ENCODE measurements at places on chromosomes 2 and 18.

DNA sequence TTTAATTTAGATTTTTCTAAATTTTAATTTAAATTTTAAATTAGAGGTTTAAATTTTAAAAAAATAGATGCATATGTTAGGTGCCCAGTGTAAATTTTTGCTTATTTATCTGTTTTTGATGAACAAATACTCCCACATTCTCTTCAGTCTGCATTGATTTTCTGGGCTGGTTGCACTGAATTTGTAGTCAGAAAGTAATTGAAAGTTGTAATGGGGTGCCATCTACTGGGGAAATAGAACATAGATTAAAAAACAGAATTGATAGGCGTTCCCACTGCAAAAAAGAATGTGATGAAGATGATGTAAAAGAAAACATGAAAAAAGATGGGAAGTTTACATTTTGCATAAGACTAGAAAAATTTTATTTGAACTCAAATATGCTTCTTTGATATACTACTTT is 51.7 kb upstream of the CCDC85A start:
- peak; percentile 62 for DNase-seq

- no peak for DNase-seq
These were observed 1.2 kb downstream of the ALK start for GRCh38 chr2:29920130-29920577.

- DNase-seq = no peak
These were observed 209.7 kb upstream of the SIX2 start for GRCh38 chr2:45218931-45219339.

- no peak for DNase-seq
These were observed 60.4 kb upstream of the SOS1 start for GRCh38 chr2:39181297-39181696.

- DNase-seq = peak; percentile 67
These were observed 1.6 kb downstream of the ST8SIA3 start for GRCh38 chr18:57353940-57354461.

- no peak for DNase-seq
These were observed 98.5 kb upstream of the RIOK3 start for GRCh38 chr18:23354625-23355024.

DNA sequence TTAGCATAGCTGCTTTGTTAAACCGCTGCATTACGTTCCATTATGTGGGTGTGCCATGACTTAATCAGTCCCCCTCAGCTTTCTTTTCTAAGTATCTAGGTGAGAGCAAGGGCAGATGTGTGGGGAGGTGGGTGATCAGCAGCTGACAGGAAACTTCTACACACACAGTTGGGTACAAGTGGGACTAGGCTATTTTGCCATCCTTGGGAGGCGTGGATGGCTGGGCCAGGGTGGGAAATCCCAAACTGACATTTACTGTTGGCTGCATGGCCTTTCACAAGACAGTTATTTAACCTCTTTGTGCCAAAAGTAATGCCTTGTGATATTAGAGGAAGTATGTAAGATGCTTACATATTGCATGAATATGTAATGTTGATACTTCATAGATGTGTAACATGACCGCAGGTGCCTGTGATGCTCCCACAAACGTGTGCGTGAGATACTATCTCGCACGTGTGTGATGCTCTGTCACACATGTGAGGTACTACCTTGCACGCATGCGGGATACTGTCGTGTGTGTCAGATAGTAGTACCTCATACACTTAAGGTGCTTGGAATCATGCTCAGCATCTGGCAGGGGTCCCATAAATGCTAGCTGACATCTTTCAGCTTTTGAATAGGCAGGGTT is 314.5 kb downstream of the PRKCE start:
- no peak for DNase-seq

DNA sequence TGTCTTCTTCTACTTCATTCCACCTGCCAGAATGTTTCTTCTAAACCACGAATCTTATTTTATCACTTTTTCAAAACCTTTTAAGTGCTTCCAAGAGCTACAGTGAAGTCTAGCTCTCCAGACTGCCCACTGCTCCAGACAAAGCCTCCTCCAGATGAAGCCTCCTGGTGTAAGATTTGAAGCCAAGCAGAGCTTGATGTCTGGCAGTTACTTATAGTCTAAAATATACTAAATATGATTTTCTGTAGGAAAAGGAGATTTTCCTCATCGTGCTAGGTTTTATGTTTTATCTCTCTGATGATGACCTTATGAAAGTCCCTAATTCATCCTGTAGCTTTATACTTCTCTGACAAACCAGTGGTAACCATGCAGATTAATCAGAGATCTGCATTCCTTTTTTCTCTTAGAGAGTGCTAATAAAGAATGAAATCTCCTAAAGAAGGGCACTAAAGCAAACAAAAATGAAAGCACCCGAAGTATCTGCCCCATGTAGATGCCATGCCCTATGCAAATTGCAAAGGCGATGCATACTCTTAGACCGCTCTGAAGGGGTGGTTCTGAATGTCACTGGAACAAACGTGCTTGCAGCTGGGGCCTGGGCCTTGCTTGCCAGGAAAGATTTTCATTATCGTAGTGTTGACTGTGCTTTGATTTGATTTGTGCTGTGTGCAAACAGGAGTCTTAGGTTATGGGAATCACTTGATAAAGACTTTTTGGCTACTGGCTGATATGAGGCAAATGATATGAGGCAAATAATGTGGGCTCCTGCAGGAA is 314.2 kb downstream of the PID1 start:
- DNase-seq = peak; percentile 22

GRCh38 chr2:241818229-241818942 is 9.4 kb downstream of the NEU4 start:
- no peak for DNase-seq

GRCh38 chr2:122863532-122863931 is 1108.1 kb downstream of the TSN start:
- DNase-seq = no peak

- DNase-seq = peak; percentile 40
These were observed 99.1 kb downstream of the ALPK2 start for GRCh38 chr18:58529714-58530354.

DNA sequence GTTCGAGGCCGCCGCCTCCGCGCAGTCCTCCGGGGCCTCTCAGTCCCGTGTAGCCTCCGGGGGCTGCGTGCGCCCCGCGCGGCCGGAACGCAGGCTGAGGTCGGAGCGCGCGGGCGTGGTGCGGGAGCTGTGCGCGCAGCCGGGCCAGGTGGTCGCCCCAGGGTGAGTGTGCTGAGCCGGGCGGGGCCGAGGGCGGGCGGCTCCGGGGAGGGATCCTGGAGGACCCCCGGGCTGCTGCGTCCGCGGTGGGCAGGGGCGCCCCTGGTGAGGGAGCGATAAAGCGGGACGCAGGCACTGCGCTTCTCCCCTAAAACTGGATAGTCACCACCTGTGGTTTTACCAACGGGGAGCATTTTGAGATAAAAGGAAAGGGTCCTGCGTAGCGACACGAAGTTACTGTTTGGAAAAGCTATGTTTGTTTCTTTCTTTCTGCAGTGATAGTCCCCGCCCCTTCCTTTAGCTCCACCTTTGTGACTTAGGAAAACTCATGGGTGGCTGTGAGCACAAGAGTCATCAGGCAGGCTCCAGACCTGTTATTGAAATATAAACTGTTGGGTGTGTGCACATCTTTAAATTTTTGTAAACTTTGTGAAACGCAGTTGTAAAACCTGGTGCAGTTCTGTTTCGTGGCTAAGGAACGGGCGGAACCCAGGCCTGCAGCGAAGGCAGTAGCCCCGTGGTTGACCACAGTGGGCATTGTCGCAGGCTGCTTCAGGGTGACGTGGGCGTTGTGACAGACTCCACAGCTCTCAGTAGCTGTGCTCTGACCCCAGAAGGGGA is 687 bp downstream of the CTDP1 start:
- DNase-seq = peak; percentile 25

DNA sequence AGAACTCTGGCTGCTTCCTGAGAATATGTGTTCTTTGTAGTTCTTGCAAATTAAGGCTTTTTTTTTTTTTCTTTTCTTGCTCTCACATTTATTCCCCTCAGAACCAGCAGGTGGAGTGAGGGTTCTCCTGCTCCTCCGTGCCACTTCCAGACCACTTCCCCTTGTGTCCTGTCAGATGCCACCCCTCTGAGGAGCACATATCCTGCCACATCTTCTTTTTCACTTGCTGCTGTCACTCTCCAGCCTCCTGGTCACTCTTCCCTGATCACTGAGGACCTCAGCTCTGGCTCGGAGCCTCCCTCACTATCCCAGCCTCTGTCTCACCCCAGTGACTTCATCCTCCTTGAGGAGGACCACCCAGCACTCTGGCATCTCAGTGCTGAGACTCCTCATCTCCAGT is 100.5 kb downstream of the TACR1 start:
- DNase-seq = peak; percentile 4

- peak; percentile 2 for DNase-seq
These were observed 2.8 kb downstream of the PREPL start for GRCh38 chr2:44358503-44358902.

- no peak for DNase-seq
These were observed 103.2 kb downstream of the PIEZO2 start for GRCh38 chr18:11046140-11046539.

DNA sequence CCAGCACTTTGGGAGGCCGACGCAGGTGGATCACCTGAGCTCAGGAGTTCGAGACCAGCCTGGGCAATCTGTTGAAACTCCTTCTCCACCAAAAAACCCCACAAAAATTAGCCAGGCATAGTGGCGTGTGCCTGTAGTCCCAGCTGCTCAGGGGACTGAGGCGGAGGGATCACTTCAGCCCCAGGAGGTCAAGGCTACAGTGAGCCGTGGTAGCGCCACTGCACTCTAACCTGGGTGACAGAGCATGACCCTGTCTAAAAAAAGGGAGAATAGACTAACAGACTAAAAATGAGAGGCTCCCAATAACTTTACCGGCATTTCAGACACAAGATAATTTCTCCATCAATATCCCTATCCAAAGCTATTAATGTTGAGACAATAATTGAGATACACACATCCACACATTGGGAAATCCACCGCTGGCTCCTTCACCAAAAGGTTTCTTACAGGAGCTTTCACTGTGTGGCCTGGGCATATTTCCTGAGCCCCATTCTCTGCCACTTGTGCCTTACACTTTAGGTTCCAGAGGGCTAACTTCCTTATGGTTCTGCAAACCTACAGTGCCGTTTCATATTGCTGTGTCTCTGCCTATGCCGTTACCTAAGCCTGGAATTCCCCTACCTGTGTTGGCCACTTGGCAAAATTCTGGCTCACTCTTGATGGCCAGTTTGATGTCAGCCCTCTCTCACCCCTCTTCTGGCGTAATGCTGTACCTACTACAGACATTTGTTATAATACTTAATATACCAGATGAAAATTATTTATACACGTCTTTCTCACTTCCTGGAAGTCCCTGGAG is 115.8 kb upstream of the ZFP36L2 start:
- DNase-seq = no peak

DNA sequence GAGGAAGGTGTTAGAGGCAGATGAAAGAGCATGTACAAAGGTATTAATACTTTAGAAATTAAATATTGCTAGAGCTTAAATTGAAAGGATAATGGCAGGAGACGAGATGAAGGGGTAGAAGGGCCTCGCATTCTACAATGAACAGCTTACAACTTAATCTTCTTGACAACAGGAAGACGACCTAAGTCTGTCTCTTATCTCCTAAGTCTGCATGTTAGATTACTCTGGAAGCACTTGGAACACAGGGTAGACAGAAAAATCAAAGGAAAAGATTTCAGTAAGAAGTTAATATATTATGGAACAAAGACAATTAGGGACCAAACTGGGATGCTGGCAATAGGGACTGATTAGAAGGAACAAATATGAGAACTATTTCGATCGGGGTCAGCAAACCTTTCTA is 34.9 kb downstream of the SMC6 start:
- no peak for DNase-seq

GRCh38 chr2:207416111-207416510 is 113.7 kb upstream of the CREB1 start:
- DNase-seq = no peak

- no peak for DNase-seq
These were observed 4.8 kb downstream of the COPS9 start for GRCh38 chr2:240131296-240131695.

GRCh38 chr2:223944703-223945531 is at the start of gene WDFY1:
Gene WDFY1, minus strand, starts transcription at chr2:223945335. Its CDS starts 51 bp downstream, at chr2:223945284.
- peak; percentile 57 for DNase-seq

DNA sequence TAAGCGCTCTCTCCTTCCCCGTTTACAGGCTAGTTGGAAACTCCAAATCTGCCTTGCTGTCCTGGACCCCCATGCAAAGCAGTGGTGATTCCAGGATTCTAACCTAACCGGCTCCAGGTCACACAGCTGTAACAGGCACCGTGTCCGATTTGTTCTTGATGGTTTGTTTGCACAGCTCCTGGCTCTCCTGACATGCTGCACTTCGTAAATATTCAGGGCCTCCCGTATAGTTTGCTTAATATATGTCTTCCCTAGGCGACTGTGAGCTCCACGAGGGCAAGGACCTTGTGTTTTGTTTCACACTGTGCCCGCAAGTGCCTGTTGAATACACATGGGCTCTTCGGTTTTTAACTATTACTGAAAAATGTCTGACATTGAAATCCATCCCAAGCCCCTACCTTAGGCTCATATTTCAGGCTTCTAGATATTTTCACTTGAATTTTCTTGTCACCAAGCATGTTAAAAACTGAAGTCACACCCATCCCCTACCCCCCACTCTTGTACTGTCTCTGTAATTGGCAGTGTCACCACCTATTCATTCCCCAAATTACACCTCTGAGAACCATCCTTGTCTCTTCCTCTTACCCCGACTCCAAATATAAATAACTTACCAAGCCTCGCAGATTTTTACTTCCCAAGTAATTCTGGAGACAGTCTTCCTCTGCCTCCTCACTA is 1.0 kb upstream of the PUM2 start:
- peak; percentile 82 for DNase-seq

GRCh38 chr2:226977775-226978190 is 141.9 kb downstream of the RHBDD1 start:
- DNase-seq = no peak

- no peak for DNase-seq
These were observed 423.7 kb downstream of the TGIF1 start for GRCh38 chr18:3873698-3874097.

DNA sequence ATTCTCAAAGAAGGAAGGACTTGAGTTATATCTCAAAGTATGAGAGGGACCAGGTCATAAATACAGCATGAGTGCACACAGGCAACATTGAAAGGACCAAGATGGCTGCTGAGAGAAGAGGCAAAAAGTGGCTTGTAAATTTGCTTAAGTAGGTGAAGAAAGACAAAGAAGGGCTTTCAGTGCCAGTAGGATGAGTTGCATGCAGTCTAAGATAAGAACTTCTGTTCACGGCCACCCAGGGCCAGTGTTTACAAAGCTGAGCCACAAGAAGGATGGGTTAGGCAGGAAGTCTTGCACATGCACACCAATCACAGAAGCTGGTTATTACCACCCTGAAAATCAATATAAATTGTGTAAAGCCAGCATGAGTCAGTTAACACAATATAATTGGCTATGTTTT is 3.1 kb upstream of the ABCB11 start:
- no peak for DNase-seq

All from NCI-H526 (cell line).